ENCODE measurements at places on chromosomes 1 and 21. TPM values are rescaled to one million over a fixed set of nuclear protein-coding genes. Genes with fewer than 3 reads are reported as not detected.

FAM163A gene
- not detected for total RNA-seq

TFAP2E gene
- 4.5 TPM for total RNA-seq

FOXD2 gene
- total RNA-seq = 0.37 TPM

ZFP69B gene
- 10.8 TPM for total RNA-seq

CLDN8 gene
- total RNA-seq = not detected

FAM78B gene
- total RNA-seq = 0.46 TPM

RNU1-2 gene
- total RNA-seq = 4,541 TPM

- H3K4me3 ChIP-seq = no peak overlapping the region
- H3K4me1 ChIP-seq = peaks cover 14% of the 10 kb centered on the region
- no peaks in the 10 kb centered on the region for H3K36me3 ChIP-seq
These were observed 2.8 kb upstream of the PHLDA3 start for GRCh38 chr1:201471772-201472171.

DNA sequence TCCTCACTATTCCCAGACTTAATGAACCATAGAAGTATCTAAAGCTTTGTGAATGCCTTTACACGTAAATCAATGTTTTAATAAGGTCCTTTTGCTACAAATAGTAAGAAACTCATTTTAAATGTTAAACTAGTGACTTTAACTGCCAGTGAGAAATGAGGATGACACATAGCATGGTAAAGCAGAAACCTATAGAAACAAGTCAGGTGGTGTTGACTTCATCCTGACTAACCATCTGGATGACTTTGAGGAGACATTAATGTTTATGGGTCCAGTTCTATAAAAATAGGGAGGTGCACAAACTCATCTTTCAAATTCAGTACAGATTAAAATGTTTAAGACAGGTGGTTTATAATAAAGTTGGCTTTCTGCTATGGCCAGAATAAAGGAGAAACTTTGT lies 85.4 kb downstream of the COLGALT2 start:
- no peak overlapping the region for H3K27ac ChIP-seq
- no peak for DNase-seq
- no peak overlapping the region for H3K4me3 ChIP-seq
- H3K27me3 ChIP-seq = peaks cover 2% of the 10 kb centered on the region
- H3K4me1 ChIP-seq = peaks cover 9% of the 10 kb centered on the region
- no peaks in the 10 kb centered on the region for H3K36me3 ChIP-seq

GRCh38 chr1:33997127-33998036 lies 133.5 kb downstream of the HMGB4 start:
- no peaks in the 10 kb centered on the region for H3K27me3 ChIP-seq
- H3K27ac ChIP-seq = no peak overlapping the region

- H3K27me3 ChIP-seq = no peaks in the 10 kb centered on the region
- no peak for DNase-seq
- H3K4me1 ChIP-seq = no peaks in the 10 kb centered on the region
- no peak overlapping the region for H3K4me3 ChIP-seq
These were observed 22.7 kb downstream of the PTGS2 start for GRCh38 chr1:186657481-186657880.

- H3K27ac ChIP-seq = no peak overlapping the region
- no peak overlapping the region for H3K4me3 ChIP-seq
- no peaks in the 10 kb centered on the region for H3K27me3 ChIP-seq
- H3K36me3 ChIP-seq = no peaks in the 10 kb centered on the region
- H3K4me1 ChIP-seq = peaks cover 4% of the 10 kb centered on the region
- DNase-seq = no peak
These were observed 7.7 kb upstream of the RAB4A start for GRCh38 chr1:229263254-229263653.

GRCh38 chr1:156809711-156810366 lies 6.8 kb downstream of the SH2D2A start:
- H3K27ac ChIP-seq = no peak overlapping the region
- no peaks in the 10 kb centered on the region for H3K36me3 ChIP-seq
- DNase-seq = no peak
- peaks cover 10% of the 10 kb centered on the region for H3K4me1 ChIP-seq
- H3K27me3 ChIP-seq = peaks cover 12% of the 10 kb centered on the region
- H3K4me3 ChIP-seq = no peak overlapping the region

DNA sequence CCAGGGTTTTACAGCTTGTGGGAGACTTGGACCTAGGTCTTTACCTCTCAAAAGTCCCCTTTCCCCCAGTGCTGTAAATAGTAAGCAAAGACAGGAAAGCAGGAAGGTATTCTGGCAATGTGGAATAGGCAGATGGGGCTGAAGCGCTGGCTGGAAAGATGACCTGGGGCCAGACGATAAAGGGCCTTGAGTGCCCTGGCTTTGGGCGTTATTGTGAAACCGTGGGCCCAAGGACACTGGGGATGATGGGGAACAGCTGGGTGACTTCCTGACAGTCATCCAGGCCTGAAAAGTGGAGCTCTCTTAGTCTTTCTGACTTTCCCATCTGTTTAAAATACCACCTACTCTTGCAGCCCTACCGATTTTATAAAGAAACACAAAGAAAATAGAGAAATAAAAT lies 16.3 kb downstream of the URB2 start:
- peaks cover 8% of the 10 kb centered on the region for H3K4me1 ChIP-seq
- no peak overlapping the region for H3K27ac ChIP-seq
- H3K27me3 ChIP-seq = no peaks in the 10 kb centered on the region

GRCh38 chr1:68969441-68969840 lies 472.6 kb upstream of the DEPDC1 start:
- no peak overlapping the region for H3K4me3 ChIP-seq
- H3K4me1 ChIP-seq = no peaks in the 10 kb centered on the region
- H3K27me3 ChIP-seq = no peaks in the 10 kb centered on the region
- DNase-seq = no peak
- H3K27ac ChIP-seq = no peak overlapping the region

DNA sequence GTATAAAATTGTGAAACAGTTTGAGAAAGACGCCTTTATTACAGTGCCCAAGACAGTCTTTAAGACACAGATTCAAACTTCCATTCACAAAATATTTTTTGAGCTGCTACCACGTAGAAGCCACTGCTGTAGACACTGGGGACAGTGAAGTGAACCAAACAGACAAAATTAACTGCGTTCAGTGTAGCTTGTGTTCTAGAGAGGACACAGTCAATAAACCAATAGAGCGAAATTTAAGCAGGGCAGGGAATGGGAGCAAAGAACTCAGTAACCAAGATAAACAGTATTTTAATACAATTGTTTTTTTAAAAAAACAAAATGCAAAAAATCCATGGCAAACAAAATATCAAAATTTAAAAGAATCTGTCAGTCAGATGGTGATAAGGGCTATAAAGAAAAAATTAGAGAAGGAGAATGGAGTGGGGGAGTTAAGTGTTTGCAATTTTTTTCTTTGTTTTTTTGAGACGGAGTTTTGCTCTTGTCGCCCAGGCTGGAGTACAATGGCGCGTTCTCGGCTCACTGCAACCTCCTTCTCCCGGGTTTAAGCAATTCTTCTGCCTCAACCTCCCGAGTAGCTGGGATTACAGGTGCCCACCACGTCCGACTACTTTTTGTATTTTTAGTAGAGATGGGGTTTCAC lies 719 bp upstream of the PARS2 start:
- peak overlapping the region; percentile 57 for H3K4me3 ChIP-seq
- peak overlapping the region; percentile 81 for H3K27ac ChIP-seq
- H3K27me3 ChIP-seq = no peaks in the 10 kb centered on the region
- DNase-seq = no peak
- H3K4me1 ChIP-seq = peaks cover 10% of the 10 kb centered on the region
- no peaks in the 10 kb centered on the region for H3K36me3 ChIP-seq

DNA sequence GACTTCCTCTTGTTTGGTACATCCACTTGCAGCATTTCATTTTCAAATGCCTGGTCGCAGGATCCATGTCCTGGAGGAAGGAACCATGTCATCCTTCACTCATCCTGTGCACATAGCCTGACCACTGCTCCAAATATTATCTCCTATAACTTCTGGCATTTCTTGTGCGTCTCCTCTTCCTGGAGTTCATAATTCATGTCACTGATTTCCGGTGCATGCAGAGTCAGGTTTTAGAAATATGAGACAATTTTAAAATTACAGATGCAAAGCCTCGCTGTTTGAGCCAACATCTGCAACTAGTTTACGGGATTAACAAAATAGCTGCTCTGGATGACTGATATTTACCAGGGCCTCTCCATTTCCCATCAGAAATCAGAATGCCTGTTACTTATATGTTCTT lies 268.1 kb downstream of the DNM3 start:
- no peak for DNase-seq
- H3K36me3 ChIP-seq = no peaks in the 10 kb centered on the region
- no peaks in the 10 kb centered on the region for H3K27me3 ChIP-seq
- no peaks in the 10 kb centered on the region for H3K4me1 ChIP-seq
- no peak overlapping the region for H3K4me3 ChIP-seq
- H3K27ac ChIP-seq = no peak overlapping the region

- H3K4me3 ChIP-seq = no peak overlapping the region
- no peaks in the 10 kb centered on the region for H3K27me3 ChIP-seq
- H3K36me3 ChIP-seq = peaks cover 4% of the 10 kb centered on the region
- no peak overlapping the region for H3K27ac ChIP-seq
These were observed 77.0 kb downstream of the ZZZ3 start for GRCh38 chr1:77605246-77606026.

DNA sequence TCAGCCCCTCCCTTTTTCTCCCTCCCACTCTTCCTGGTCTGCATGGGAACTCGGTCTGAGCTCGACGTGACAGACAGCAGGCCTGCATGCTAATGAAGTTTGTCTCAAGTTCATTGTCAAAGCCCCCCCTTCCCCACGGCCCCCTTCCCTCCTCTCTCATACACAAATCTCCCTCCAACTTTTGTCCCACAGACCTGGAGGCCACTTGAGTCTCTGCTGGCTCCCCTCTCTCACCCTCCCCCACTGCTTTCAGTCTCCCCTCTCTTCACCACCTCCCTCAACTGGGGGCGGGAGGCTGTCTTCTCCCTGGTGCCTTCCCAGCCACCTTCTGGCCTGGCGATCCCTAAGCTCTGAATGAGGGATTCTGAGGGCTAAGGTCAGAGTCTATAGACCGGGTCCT lies 61.3 kb downstream of the RHBG start:
- DNase-seq = no peak
- no peak overlapping the region for H3K4me3 ChIP-seq
- H3K4me1 ChIP-seq = peaks cover 6% of the 10 kb centered on the region
- H3K36me3 ChIP-seq = no peaks in the 10 kb centered on the region
- H3K27me3 ChIP-seq = peaks cover 64% of the 10 kb centered on the region

DNA sequence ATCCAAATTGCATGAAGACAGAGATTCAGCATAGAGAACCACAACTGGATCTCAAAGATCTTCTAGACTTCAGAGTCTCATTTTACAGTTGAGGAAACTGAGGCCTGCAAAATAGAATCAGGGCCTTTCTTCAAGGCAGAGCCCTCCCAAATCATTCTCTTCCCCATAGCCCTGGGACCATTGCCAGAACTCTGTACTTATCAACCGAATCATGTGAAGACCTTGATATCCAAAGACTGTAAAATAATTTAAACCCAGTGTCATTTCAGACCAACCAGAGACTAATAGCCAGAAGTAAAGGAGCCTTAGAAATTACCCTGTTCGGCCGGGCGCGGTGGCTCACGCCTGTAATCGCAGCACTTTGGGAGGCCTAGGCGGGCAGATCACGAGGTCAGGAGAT lies 90.1 kb downstream of the DTL start:
- H3K36me3 ChIP-seq = no peaks in the 10 kb centered on the region
- no peaks in the 10 kb centered on the region for H3K27me3 ChIP-seq
- no peak for DNase-seq
- no peak overlapping the region for H3K27ac ChIP-seq
- no peak overlapping the region for H3K4me3 ChIP-seq

- H3K4me3 ChIP-seq = no peak within 1 kb of the TSS
- H3K36me3 ChIP-seq = no peaks in the 10 kb centered on the region
- H3K27me3 ChIP-seq = peaks cover 24% of the 10 kb centered on the region
- DNase-seq = no peak
- H3K27ac ChIP-seq = no peak within 1 kb of the TSS
These were observed at the start of gene CCDC27 for GRCh38 chr1:3752400-3752945. Gene CCDC27 (plus strand): TSS chr1:3752450. CDS start chr1:3752482, 32 bp downstream.

GRCh38 chr1:180917306-180918065 lies 4.8 kb downstream of the KIAA1614 start:
- H3K27me3 ChIP-seq = no peaks in the 10 kb centered on the region
- no peak overlapping the region for H3K4me3 ChIP-seq
- H3K27ac ChIP-seq = no peak overlapping the region

- no peaks in the 10 kb centered on the region for H3K4me1 ChIP-seq
- H3K27me3 ChIP-seq = no peaks in the 10 kb centered on the region
- H3K4me3 ChIP-seq = no peak overlapping the region
- DNase-seq = no peak
These were observed 15.1 kb upstream of the C1orf87 start for GRCh38 chr1:60088620-60089155.

- H3K4me3 ChIP-seq = no peak overlapping the region
- no peak for DNase-seq
- no peaks in the 10 kb centered on the region for H3K27me3 ChIP-seq
- no peak overlapping the region for H3K27ac ChIP-seq
- peaks cover 10% of the 10 kb centered on the region for H3K4me1 ChIP-seq
These were observed 7.2 kb upstream of the OPTC start for GRCh38 chr1:203486618-203487370.

- no peak overlapping the region for H3K4me3 ChIP-seq
- no peaks in the 10 kb centered on the region for H3K27me3 ChIP-seq
- no peaks in the 10 kb centered on the region for H3K36me3 ChIP-seq
These were observed 683.1 kb downstream of the LTN1 start for GRCh38 chr21:28309596-28309995.

GRCh38 chr1:221227460-221227859 lies 348.2 kb downstream of the HLX start:
- no peaks in the 10 kb centered on the region for H3K36me3 ChIP-seq
- no peak for DNase-seq
- H3K27ac ChIP-seq = no peak overlapping the region
- no peaks in the 10 kb centered on the region for H3K4me1 ChIP-seq
- H3K4me3 ChIP-seq = no peak overlapping the region
- no peaks in the 10 kb centered on the region for H3K27me3 ChIP-seq

GRCh38 chr1:216612291-216612690 lies 110.9 kb downstream of the ESRRG start:
- no peak overlapping the region for H3K27ac ChIP-seq
- H3K36me3 ChIP-seq = no peaks in the 10 kb centered on the region
- H3K27me3 ChIP-seq = no peaks in the 10 kb centered on the region
- H3K4me3 ChIP-seq = no peak overlapping the region
- no peaks in the 10 kb centered on the region for H3K4me1 ChIP-seq

GRCh38 chr1:22494144-22494543 lies 42.5 kb downstream of the ZBTB40 start:
- no peak overlapping the region for H3K27ac ChIP-seq
- no peaks in the 10 kb centered on the region for H3K36me3 ChIP-seq
- no peaks in the 10 kb centered on the region for H3K27me3 ChIP-seq
- H3K4me3 ChIP-seq = no peak overlapping the region
- no peaks in the 10 kb centered on the region for H3K4me1 ChIP-seq

DNA sequence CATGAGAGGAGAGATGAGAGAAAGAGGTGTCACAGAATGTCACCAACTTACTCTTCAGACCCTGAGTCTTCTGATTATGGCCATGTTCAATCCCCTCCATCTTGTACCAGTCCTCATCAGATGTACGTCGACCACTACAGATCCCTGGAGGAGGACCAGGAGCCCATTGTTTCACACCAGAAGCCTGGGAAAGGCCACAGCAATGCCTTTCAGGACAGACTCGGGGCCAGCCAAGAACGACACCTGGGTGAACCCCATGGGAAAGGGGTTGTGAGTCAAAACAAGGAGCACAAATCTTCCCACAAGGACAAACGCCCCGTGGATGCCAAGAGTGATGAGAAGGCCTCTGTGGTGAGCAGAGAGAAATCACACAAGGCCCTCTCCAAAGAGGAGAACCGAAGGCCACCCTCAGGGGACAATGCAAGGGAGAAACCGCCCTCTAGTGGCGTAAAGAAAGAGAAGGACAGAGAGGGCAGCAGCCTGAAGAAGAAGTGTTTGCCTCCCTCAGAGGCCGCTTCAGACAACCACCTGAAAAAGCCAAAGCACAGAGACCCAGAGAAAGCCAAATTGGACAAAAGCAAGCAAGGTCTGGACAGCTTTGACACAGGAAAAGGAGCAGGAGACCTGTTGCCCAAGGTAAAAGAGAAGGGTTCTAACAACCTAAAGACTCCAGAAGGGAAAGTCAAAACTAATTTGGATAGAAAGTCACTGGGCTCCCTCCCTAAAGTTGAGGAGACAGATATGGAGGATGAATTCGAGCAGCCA lies 8.0 kb downstream of the ELOA start:
- no peak overlapping the region for H3K4me3 ChIP-seq
- peaks cover 78% of the 10 kb centered on the region for H3K36me3 ChIP-seq
- H3K27ac ChIP-seq = no peak overlapping the region
